ENCODE measurements at places on chromosomes 7 and 10.

GRCh38 chr7:63043657-63044543 is 954.7 kb upstream of the ZNF722 start:
- DNase-seq = no peak

DNA sequence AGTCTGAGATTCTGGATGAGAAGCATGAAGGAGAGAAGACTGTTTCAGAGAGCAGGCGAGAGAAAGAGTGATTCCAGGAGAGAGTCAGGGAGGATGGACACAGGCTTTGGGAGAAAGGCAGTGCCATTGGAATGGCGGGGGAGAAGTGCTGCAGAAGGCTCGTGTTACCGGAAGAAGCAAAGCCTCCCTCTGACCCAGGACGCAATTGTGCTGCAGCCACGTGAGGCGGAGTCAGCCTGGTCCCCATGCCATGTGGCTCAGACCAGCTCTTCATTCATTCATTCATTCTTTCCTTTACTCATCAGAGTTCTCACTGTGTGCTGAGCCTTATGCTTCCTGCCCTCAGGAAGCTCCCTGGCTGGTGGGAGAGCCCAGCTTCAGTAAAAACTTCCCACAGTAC is 49.2 kb upstream of the COL13A1 start:
- no peak for DNase-seq

- DNase-seq = no peak
These were observed 380.9 kb downstream of the LRRTM3 start for GRCh38 chr10:67306588-67307205.

- DNase-seq = no peak
These were observed 276.5 kb downstream of the CCDC3 start for GRCh38 chr10:12724807-12725579.

- no peak for DNase-seq
These were observed 53.2 kb downstream of the GAD2 start for GRCh38 chr10:26269754-26270153.

DNA sequence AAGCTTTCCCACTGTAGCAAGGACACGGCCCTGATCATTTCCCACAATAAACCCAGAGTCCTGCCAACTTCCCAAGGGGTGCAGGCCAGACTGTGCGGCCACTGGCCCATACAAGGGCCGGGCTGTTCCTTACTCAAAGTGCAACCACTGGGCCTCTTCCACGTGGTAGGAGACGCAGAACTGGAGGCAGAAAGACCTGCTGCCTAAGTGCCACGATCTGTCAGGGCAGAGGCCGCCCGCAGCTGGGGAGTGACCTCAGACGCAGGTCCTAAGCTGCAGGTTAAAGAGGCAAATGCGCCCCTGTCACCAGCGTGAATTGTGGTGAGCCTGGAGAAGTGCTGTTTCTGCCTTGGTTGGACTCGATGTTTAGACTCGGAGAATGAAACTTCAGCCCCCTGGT is 26.2 kb downstream of the GPER1 start:
- no peak for DNase-seq

DNA sequence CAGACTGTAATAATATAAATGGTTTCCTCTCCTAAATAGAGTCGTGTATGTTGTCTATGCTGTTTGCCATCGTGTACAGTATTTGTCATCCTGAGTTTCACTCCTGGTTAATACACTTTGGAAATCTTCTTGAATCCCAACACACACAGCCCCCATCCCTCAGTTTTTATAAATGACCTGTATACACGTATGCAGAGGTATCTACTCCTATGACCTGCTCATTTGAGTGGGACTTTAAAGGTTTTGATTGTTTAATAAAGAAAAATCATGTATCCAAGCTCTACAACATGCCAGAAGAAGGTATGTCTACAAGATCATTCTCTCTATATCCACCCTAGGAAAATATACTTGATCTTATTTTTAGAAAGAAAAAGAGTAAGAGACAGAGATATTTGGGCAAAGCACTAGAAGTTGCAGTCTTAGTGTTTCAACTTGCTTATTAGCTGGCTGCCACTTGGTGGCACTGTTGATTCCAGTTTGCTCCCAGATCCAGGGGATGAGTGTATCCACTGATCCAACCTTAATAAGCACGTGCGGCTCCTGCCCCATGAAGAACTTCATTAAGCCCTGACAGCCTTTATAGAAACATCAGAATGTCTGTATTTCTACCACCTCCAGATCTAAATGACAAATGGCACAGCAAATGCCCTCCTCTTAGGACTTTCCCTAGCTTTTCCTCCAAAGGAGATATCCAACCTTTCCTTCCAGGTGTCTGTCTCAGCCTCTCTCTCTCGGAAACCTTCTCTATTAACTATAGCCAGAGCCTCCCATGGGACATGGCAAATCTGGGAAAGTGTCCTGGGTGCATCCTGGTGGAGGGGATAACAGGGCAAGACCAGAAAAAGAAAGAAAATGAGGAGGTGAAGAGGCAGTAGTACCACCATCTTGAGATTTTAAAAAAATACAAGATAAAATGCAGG is 181.6 kb upstream of the NEBL start:
- DNase-seq = peak; percentile 52

DNA sequence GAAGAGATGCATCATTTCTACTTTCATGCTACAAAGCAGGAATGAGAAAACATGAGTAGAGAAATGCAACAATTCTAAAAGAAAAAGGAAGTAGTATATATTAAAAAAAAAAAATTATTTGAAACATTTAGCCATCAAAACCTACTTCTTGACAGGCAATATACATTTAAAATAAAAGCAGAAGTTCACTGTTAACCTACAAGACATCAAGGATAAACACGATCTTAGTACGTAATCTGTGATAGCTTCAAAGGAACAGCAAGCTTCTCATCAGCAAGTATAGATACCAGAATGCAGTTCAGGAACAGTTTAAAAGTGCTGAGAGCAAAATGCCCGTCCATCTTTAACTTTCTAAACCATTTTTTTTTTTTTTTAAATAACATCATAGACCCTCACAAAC is 36.9 kb downstream of the MALSU1 start:
- no peak for DNase-seq

DNA sequence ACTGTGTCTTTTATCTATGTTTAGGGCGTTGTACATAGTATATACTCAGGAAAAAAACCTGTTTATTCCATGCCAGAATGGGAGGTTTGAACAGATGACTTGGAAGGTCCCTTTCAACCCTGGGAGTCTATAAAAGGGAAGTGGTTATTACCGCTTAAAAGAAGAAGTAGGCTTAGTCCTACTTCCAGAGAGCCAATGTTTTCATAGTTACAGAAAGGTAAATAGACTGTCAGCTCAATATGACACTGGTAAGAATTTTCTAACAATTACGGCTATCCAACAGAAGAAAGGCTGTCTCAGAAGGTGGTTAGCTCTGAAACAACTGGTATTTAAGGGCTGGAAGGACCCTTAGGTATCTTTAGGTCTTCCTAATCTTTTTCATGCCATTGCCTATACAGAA is 1.1 kb upstream of the TFAM start:
- DNase-seq = no peak

- no peak for DNase-seq
These were observed 142.8 kb downstream of the DGKB start for GRCh38 chr7:14759785-14760184.

GRCh38 chr7:151083824-151084160 is 499 bp upstream of the TMUB1 start:
- no peak for DNase-seq

DNA sequence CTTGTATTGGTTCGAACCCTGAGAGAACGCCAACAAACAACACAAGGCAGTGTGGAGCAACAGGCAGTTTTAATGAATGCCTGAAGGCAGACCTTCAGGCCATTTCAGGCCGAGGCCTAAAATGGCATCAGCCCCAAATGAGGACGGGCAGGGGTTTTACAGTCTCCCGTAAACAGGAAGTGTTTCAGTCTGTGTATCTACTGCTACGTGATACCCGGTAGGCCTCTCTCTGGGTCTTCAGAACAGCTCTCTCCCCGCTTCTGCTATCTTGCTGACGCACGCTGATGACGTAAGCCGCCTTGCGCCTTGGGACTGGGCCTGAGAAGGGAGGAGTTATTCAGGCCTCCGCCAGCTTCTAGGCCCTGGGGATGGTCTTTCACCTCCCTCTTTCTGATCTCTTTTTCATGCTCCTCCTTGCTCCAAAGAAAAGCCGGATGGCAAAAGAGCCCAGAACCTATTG is 67.7 kb downstream of the ST8SIA6 start:
- DNase-seq = no peak

DNA sequence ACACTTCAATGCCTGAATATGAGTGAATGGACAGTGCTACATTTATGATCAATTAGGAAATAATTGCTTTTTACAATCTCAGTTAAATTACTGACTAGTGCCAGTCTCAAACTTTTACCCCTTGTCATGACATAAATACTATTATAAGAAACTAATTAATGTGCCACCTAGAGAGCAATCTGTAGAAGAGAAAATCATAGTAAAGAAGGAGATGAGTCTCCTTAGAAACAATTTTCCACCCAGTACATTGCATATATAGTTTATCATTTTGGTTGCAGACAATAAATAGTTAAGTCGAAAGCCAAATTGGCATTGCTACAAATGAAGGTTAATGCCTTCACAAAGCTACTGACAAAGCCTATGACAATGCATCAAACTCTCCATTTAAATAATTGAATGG is 68.6 kb downstream of the SLC13A1 start:
- DNase-seq = no peak

- peak; percentile 46 for DNase-seq
These were observed 6.7 kb upstream of the SMNDC1 start for GRCh38 chr10:110311357-110311949.

- no peak for DNase-seq
These were observed 29.4 kb downstream of the SRRM3 start for GRCh38 chr7:76231071-76231470.
